ENCODE measurements at places on chromosomes 6 and 20.
A peak's percentile ranks its signal among the peaks of the same experiment; 100 is the strongest.

DNA sequence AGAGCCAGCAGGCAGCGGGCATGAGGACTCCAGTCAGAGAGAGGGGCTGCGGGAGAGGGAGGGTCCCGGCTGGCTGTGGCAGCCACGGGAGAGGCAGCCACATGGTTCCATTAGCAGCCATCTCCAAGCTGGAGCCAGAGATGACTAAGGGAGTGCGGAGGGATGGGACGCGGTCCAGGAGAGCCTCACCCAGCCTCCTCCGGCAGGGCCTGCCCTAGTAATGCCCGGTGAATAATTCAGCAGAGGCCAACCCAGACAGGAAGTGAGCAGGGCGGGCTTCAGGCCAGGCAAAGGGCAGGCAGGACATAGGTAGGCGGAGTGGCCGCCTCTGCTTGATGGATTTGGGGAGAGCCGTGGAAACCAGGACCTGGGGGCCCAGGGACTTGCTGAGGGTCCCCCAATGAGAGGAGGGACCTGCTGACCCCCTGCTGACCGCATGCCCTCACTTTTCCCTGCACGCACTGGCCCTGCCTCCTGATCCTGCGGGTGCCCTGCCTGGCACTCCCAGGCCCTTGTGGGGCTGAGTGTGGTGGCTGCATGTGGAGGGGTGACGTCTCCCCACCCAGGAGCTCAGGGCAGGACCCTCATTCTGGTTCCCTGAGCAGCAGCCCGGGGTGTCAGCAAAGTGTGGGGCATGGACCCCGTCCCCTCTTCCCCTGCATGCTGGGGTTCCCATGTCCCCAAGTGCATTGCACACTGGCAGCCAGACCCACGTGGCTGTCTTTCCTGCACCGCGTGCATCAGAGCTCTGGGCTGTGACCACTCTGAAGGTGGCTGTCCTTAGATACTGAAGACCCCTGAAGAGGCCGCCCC, 51.8 kb upstream of the SLCO4A1 start:
- DNase-seq, result peak; percentile 41

GRCh38 chr6:116663308-116663707, 5.3 kb downstream of the ZUP1 start:
- DNase-seq, result no peak

DNA sequence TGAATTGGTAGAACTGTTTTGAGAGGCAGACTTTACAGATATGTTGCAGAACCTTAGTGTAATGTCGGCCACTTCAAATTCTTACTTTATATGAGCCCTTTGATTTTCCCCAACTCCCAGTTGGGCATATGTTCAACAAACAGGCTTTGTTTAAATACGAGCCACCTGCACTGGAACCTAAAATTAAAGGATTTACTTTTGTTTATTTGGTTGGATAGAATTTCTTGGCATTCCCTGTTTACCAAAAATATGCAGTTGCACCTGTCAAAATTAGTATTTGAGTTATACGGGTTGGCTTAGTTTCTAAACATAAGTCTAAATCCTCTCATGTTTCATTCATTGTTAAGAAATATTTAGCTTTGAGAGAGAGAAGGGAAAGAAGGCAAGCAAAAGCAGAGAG, 2.4 kb upstream of the GLYATL3 start:
- no peak for DNase-seq

DNA sequence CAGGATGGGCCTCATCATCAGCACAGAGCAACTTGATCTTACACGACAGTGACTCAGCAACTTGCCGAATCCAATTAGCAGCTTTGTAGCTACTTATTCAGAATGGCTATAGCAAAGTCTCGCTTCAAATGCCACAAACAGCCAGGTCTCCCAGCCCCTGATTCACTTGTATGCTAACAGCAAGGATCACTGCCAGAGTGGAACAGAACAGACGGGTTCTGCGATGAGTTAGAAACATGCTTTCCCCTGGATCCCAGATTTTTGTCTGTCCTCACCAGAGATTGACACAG, 254.4 kb downstream of the NRN1 start:
- peak; percentile 90 for DNase-seq

DNA sequence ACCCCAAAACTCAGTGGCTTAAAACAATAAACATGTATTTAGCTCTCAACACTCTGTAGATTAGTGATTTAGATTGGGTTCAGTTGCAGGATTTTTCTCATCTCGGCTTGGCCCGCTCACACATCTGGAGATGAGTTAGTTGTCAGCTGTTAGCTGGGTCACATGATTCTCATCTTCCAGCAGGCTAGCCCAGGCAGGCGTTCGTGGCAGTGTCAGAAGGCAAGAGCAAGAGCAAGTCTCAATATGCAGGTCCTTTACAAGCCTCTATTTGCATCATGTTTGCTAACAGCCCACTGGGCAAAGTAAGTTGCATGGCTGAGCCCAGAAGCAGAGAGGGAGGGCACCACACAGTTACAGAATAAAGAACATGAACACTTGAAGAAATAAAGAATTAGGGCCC, 83.6 kb upstream of the MYLIP start:
- no peak for DNase-seq

GRCh38 chr6:160116411-160116810, 5.2 kb upstream of the SLC22A1 start:
- DNase-seq, result no peak

All from astrocyte of the hippocampus (primary cell).